ENCODE measurements at places on chromosomes 3 and 15.

DNA sequence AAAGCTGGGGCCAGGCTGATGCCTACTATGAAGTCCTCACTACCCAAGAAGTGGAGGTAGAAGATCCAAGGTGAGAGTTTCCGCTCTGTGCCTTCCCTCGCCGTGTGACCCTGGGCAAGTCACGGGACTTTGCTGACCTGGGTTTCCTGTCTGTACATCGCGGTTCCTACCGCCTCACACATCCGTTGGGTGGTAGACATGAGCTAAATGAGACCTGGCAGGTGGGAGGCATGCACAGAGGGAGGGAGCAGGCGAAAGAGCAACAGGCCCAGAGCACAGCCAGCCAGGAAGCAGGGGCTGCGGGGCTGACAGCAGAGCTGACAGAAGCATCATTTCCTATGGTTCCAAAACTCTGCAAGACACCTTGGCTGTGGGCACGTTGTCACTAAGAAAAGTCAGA is 157.3 kb upstream of the BHLHE40 start:
- no peak for DNase-seq

DNA sequence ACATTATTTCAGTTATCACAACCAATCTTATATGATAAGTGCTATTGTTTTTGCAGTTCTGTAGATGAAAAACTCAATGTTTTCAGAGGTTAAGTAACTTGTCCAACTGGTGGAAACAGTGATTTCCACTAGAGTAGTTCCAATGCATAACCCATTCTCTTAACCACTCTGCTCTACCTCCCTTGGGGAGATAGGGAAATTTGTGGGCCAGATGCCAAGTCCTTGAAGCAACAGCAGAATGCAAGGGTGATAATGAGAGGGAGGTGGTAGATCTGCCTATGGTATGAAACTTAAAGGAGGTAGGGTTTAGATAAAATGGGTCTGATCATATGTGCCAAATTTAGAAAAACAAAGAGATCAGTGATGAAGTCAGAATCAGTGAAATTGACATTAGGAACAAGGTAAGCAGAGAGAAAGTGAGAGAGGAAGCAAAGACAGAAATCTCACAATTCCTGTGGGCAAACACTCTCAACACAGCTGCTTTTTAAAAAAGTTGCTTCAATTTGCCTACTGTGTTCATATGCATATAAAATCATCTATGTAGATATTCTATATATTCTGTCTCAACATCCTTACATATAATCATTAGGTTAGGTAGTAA is 50.5 kb upstream of the UBP1 start:
- DNase-seq: no peak

DNA sequence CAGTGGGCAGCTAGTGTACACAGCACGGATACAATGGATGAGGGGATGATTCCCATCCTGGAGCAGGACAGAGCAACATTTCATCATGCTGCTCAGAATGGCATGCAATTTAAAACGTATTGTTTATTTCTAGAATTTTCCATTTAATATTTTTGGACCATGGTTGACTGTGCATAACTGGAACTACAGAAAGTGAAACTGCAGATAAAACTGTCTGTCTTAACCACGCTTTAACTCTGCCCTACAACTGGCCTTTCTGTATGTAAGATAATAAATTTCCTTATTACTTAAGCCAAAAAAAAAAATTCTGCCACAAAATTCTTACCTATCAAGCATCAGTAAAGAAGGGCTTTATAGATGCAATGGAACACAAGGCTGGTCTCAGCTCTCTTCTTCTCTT is 33.4 kb downstream of the AP3S2 start:
- DNase-seq: no peak

GRCh38 chr15:68431037-68431791 is 749 bp downstream of the ITGA11 start:
- DNase-seq: no peak

DNA sequence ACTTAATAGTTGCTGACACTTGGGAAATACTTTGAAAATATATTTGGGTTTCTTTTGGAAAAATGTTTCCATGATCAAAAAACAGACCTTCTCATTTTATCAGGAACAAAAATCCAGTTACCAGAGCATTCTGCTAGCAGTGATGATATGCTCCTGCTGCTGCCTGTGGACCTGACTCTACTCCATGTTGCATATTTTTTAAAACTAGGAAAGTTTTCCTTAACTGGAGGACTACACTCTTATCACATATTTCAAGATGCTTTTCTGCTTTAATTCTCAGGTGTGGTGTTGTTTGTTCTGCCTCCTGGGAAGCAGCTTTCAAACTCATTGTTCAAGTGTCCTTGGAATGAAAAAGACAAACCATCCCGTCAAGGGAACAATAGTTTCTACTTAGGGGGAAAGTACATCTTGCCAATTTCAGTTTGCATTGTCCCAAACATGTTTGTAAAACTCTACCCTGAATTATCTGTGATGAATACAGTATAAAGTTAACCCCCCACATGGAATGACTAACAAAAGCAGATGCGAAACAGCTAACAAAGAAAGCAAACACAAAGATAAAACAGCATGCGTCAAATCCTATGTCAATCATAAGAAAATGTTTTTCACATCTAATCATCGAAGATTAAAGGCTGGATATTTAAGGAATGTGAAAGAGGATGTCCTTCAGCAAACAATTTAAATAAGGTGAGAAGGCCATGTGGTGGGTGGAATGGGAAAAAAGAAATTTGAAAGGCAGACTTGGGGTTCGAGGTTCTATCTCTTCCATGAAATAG is 40.1 kb upstream of the PSMD6 start:
- DNase-seq: no peak

DNA sequence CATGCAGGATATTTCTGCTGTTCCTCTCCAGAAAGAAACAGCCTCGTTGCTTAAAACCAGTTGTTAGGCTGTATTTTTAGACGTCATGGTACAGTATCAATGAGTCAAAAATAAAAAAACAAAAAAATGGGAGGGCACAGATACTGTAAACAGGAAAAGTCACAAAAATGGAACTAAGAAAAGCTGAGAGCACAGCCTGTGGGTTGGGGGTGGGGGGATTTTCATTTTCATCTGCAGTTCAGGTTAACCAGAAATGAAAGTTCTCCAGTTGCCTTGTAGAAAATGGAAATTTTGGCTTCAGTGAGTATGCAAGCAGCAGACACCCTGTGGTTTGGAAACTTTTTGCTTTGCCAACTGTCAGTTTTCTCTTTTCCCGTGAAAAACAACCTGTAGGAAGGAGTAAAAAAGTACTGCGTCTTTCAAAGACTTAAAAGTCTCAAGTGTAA is 59.0 kb downstream of the FRMD4B start:
- no peak for DNase-seq

- no peak for DNase-seq
Measured at GRCh38 chr3:123284399-123285010, 82.8 kb downstream of the SEC22A start.

- DNase-seq: no peak
Measured at GRCh38 chr15:28911310-28911931, 25.6 kb downstream of the APBA2 start.

- DNase-seq: no peak
Measured at GRCh38 chr3:13532085-13532484, 16.8 kb upstream of the FBLN2 start.

GRCh38 chr3:38538773-38539353 is 42.7 kb downstream of the EXOG start:
- DNase-seq: no peak

DNA sequence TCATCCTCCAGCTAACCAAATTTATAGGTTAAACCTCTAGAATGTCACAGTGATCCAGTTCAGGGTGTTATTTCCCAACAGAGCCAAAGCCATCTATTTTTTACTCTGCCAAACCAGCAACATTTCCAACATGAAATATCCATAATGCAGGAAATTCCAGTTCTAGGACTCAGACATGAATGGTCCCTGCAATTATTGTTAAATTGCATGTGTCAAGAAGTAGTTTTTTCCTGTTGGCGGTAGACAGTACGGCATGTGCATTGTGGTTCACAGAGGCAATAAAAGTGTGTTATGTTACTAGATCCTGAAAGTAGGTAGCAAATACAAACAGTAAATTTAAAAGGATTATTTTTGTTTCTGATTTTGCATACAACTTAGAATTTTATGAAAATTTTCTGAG is 215.7 kb upstream of the THBS1 start:
- no peak for DNase-seq

- DNase-seq: no peak
Measured at GRCh38 chr3:74648107-74648506, 33.6 kb upstream of the CNTN3 start.

DNA sequence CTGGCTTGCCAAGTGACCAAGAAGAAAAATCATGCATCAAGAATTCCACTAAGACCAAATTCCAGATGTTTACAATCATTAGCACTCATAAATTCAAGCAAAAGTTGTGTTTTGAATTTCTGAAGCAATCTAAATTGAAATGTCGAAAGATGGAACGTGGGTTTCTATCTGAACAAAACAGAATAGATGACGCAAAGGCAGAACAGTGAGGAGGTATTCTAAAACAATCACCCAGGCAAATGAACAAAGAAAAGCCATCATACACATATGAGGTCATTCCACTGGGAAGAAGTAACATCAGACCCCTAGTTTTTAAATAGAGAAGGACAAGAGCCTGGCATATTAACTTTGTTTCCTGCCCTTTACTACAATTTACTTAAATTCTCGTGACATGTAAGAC is 58.0 kb downstream of the MCF2L2 start:
- DNase-seq: no peak

- no peak for DNase-seq
Measured at GRCh38 chr3:196641333-196642054, 2.0 kb downstream of the NRROS start.

- DNase-seq: no peak
Measured at GRCh38 chr3:61936344-61936937, 375.1 kb downstream of the PTPRG start.

DNA sequence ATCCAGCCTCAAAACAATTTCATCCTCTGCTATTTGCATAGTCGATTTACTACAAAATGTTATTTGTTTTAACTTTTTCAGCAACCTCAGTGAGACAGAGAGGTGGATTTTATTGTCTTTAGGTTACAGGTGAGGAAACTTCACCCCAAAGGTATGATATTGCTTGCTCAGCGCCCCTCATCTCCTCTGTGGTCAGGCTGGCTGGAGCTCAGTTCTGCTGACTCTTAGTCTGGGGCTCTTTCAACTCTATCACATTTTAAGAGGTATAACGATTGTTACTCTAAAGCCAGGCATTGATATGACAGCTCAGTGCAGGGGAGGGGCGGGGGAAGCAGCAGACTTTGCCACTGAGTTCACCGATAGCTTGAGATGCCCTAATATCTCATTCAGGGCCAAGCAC is 103.0 kb upstream of the DPH6 start:
- no peak for DNase-seq

GRCh38 chr3:129211772-129212171 is 28.1 kb upstream of the CNBP start:
- DNase-seq: no peak

DNA sequence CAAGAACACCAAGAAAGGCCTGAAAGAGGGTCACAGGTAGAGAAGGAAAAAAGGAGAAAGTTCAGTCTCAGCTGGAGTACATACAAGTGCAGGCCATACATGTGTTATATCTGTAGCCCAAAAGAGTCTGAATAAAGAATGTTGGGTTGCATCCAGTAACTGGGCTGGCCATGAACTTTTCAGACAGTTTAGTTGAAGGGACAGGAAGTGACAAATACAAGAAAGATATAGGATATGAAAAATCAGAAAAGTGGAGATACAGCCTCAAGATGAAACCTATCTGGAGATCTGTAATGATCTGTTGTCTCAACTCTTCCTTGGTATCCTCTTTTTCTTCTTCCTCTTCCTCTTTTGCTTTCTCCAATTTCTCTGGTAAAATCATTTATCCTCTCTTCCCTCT is 671.7 kb downstream of the MECOM start:
- no peak for DNase-seq

DNA sequence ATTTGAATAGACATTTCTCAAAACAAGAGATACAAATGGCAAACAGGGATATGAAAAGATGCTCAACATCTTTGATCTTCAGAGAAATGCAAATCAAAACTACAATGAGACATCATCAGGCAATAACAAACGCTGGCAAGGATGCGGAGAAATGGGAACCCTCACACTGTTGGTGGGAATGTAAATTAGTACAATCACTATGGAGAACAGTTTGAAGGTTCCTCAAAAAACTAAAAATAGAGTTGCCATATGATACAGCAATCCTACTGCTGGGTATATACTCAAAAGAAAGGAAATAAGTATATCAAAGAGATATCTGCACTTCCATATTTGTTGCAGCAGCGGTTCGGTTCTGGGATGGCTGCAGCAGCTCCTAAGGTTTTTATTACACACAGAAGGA is 16.8 kb upstream of the LARS2 start:
- no peak for DNase-seq

DNA sequence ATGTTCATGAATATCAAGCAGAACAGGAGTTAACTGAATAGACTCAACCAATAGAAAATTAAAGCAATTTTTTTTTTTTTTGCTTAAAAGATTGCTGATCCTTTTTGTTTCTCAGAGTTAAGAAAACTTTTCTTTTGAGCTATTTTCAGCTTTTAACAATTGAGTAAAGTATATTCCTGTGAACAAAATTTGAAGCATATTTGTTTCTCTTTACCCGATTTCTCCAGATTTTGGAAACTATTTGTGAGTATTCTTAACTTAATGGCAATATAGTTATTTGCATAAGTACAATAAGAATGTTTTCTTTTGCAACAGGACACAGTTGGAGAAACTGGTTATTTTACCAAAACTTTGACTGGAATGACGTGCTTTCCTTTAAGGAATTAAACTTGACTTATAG is 53.4 kb upstream of the C15orf39 start:
- no peak for DNase-seq

DNA sequence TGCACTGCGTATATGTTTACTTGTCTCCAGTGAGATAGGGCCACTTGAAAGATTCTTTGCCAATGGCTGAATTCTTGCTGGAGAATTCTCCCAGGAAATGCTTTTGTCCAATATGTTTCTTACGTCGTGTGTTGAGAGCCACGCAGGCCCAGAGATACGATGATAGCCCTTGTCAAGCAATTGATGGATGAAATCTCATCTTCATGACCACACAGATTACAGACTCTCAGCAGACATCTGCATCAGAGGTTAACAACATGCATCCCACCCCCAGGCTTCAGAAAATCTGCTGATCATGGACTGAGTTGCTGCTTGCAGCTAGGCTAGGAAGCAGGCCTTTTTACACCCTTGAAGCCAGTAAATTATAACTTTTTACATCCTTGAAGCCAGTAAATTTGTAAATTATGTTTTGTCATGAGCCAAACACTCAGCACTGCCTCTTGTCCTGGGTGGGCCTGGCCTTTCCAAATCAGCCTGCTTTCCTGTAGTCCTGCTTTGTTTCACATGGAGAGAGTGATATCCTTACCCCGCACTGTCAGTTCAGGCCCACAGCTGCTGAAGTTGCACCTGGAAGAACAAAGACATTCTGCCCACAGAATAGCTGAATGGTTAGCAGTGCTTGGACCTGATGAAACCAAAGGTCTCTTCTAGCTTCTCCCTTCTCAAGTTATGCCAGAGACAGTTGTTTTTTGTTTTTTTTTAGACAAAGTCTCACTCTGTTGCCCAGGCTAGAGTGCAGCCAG is 84.4 kb downstream of the GPR156 start:
- DNase-seq: no peak

Data from thoracic aorta (tissue), 2 donors.